ENCODE measurements at places on chromosomes 5 and 9.

DNA sequence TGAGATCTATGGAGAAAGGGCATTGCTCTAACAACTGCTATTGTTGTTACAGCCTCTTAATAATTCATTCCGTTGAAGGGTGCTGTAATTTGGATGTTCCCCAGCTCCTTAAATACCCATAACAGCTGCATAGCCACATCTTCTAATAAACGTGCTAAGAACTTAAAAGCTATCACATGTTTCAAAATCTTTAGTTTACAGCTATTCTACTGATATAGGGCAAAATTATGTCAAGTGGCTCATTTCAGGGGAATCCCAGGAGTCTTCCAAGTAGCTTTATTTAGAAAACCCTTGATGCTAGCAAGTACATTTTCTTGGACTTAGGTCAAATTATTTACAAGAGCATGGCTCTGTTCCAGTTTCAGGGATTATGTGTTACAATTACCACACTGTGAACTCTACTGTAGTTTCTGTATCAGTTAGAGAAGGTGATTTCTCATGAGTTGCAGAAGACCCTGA is 990.4 kb upstream of the ACO1 start:
- no peak for DNase-seq

DNA sequence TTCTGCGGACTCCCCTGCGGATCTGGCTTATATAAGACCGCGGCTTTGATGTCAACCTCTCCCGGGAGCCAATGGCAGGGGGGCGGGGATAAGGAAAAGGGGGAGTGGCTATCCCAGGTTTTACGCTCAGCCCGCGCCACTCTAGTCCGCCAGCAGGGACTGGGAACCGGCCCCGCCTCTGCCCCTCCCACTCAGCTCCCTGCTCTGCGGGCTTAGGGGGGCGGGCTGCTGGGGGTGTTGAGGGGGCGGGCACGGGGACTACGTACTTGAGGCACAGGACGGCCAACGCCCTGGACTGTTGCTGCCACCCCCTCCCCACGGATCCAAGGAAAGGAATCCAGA is at the start of gene HAND1:
Gene HAND1, minus strand, starts transcription at position 4 of the 342 bp plus-strand sequence. CDS start 219 bp downstream, outside the sequence.
- DNase-seq: no peak

- no peak for DNase-seq
Measured at GRCh38 chr5:74613283-74613682, 27.2 kb downstream of the ENC1 start.

GRCh38 chr5:172773481-172774469 is 2.8 kb upstream of the DUSP1 start:
- no peak for DNase-seq

DNA sequence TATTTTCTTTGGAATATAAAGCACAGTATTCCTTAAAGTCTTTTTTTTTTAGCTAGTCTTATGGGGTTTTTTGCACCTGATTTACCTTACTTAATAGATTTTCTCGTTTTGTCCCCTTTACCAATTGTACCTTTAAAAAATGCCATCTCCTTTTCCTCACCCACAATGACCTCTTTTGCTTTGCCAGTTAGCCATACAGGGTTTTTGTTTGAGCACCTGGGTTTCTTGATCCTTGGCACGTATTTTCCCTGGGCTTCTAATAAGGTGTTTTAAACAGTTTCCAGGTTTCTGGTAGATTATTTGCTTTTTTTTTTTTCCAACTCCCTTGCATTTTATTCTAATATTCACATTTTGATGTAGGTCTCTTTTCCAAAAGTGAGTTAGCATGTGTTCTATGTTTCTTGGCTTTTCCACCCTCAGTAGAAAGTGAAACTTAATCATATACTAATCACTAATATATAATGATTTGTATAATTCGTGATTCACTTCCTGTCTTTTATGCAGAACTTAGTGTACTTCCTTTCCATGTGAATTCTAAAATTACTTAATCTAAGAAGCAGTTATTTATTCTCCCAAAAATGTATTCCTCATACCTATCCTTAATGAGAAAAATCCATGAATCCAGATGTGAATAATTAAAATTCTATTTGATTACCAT is 673.9 kb upstream of the RGMB start:
- DNase-seq: no peak

DNA sequence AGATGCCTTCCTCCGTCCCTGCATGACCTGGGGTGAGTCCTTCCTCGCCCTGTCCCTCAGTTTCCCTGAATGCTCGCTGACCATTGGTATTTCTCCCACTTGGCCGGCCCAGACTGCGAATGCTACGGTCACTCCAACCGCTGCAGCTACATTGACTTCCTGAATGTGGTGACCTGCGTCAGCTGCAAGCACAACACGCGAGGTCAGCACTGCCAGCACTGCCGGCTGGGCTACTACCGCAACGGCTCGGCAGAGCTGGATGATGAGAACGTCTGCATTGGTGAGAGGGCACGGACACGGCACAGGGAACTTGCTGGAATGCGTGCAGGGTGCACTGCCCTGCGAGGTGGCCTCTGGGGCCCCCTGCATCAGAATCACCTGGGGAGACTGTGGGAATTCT is 77.1 kb downstream of the NTNG2 start:
- DNase-seq: no peak

DNA sequence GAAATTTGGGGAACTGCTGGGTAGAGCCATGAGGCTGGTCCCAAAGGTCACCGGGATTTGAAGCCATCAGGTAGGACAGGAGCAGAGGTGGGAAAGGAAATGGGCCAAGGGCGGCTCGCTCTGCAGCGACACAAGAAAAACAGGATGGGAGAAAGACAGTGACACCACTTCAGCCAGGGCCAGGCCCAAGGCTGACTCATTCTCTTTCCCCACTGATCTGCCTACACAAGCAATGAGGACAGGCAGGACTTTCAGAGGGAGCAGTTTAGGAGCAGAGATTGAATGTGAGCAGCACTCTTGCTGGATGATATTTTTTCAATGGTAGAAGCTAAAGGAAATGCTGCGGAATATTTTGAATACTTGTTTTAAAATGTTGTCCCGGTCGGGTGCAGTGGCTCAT is 3.5 kb downstream of the RUFY1 start:
- no peak for DNase-seq

DNA sequence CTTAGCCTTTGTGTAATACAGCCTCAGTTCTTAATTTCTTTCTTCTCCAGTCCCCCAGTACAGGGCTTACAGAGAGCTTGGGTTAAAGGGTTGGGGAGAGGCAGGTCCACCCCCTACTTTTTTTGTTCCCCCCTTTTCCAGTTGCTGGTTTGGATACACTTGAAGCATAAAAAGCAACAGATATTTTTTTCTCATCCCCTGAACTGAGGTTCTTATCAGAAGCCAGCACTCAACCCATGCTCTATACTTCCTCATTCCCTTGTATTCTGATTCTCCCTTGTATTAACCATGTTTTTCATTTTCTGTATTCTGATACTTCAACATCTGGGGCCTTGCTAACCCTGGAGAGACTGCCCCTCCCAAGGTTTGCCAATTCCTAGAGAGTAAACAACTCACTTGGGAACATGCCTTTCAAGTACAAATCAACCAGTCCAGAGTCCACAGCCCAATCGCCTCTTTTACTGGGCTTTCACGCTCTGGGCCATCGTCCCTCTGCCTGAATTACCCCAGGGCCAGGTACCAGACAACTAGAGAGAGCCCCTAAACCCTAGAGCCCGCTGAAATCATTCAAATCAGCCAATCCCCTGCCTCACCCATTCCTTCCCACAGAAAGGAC is 333.4 kb upstream of the PUM3 start:
- DNase-seq: no peak

- no peak for DNase-seq
Measured at GRCh38 chr9:14271093-14271673, 42.8 kb downstream of the NFIB start.

- no peak for DNase-seq
Measured at GRCh38 chr9:138099803-138100598, 222.4 kb downstream of the CACNA1B start.

DNA sequence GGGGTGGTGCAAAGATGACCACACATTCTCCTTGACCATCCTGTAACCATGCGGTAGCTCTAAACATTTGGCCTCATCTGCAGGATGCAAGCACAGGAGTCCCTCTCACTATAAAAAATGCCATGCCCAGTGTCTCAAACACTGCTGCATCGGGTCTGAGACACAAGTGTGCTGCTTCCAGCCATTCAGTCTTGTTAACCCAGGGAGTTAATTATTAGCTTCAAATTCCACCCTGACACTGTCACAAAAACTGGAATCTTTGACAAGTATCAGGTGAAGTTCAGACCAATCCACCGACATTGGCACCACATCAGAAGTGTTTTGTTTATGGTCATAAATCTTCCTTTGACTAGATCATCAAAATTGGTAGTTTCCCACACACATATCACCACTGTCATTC is 119.1 kb upstream of the RASEF start:
- DNase-seq: no peak

GRCh38 chr5:67793966-67794365 is 421.6 kb upstream of the PIK3R1 start:
- no peak for DNase-seq

DNA sequence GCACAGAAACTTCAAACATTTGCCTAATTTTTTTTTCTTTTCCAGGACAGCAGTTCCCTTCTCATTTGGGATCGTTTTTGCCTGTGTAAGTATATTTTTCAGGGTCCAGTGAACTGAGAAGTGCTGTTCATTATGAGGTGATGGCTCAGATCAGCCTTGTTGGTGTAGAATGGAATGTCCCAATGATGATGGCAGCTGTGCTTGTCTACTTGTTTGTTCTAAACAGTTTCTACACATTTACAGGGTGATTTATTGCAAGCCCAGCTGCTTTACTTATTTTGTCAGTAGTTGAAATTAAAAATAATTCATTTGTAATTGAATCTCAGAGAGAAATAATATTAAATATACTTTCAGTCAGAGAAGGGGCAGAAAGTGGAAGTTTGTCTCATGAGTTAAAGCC is 337.6 kb upstream of the SEMA6A start:
- no peak for DNase-seq

- no peak for DNase-seq
Measured at GRCh38 chr5:83447533-83447932, 24.0 kb upstream of the VCAN start.

DNA sequence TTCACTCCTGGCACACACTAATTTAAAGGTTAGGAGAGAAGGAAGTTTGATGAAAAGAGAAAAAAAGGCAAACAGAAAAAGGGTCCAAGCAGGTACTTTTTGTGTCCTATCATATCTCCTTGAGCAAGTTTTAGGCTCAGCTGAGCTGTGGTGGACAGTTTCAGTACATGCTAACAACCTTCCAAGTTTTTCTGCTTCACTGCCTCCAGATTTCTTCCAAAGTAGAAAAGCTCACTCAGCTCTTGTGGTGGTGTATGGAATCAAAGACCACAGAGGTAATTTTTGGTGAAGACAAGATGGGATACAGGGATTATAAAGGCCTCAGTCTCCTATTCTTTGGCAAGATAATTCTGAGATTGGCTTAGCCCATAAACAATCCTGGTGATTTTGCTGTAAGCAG is 921.8 kb downstream of the NR2F1-AS1 start:
- DNase-seq: no peak

DNA sequence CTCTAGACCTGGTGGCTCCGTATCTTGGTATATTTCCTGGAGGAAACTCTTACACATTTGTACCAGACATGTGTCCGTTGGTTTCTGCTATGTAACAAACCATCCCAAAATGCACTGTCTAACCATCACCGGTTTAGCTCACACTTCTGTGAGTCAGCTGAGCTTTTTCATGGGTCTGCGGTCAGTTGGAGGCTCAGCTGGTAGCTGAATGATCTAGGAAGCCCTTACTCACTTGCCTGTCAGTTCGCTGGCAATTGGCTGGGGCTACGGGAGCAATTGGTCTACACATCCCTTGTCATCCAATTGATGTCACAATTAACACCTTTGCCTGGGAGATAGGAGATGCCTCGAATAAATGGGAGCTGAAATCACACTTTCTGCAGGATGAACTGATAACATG is 11.6 kb upstream of the WHRN start:
- no peak for DNase-seq

GRCh38 chr5:8418049-8418426 is 549.1 kb downstream of the MTRR start:
- DNase-seq: no peak

GRCh38 chr5:56480078-56480704 is 247.1 kb upstream of the ANKRD55 start:
- peak; percentile 61 for DNase-seq

- DNase-seq: no peak
Measured at GRCh38 chr5:145774442-145774841, 60.7 kb downstream of the PRELID2 start.

DNA sequence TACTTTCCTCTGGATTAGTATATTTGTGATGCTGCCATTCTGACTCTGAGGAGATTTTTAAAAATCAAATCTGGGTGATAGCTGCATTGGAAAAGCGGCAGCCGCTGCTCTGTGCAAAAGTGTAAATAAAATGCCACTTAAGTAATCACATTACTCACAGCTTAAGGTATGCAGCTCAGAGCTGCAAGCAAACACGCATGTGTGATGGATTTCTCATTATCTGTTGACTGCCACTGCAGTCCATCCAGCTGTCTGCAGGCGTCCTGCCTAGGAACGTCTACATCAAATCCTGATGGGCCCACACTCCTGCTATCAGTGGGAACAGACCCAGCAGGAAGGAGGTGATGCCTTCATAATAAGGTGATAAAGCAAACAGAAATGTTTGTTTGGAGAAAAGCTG is 216.9 kb downstream of the SPOCK1 start:
- no peak for DNase-seq

DNA sequence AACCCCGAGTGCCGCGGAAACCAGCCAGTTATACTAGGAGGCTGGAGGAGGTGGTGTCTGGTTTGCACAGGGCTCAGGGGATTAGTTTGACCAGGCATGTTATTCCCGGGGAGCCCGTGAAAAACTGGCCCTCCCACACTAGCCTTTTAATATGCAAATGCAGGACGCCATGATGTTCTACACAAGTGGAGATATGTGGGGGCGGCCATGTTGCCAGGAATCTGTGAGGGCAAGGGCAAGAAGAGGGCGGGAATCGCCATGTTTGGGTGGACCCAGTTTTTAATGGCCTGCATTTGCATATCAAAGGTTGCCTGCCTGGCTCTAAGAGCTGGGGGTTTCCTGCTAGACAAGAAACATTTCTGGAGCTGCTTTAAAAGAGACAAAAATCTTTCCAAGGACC is 940.7 kb downstream of the CDH18 start:
- no peak for DNase-seq

- peak; percentile 66 for DNase-seq
Measured at GRCh38 chr9:120934281-120934680, 7.7 kb upstream of the TRAF1 start.

DNA sequence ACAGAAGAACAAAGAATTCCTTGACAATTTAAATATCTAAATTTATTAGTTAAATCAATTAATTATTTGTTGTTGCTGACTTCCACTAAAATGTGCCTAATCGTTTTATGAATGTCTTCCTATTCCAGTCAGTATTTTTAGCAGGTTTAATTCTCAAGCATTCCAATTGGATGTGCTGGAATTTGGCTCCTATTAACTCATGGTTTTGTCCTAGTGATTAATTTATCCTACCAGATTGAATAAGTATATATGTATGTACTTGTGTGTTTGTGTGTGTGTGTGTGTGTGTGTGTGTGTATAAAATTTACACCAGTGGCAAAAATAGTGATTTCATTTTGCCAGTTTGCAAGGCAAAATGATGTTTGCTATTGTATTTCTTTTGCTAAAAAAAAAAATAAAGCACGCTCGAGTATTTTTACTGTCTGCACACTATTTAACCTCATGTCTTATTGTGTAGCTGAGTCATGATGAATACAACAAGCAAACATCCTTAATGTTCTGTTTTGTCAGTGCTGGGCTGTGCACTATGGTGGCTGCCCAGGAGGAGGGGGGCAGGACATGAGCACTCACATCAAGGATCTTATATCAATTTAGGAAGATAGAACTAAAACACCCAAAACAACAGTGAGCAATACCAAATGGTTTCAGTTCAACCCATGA is 375.5 kb downstream of the PDE4D start:
- no peak for DNase-seq
